NCI-H2227 treated with DMSO at 0.1 percent for 48 hours (cell line): ENCODE measurements at places on chromosomes 13 and 19.

GRCh38 chr13:70732611-70733010 lies 624.4 kb upstream of the KLHL1 start:
- DNase-seq, result no peak

DNA sequence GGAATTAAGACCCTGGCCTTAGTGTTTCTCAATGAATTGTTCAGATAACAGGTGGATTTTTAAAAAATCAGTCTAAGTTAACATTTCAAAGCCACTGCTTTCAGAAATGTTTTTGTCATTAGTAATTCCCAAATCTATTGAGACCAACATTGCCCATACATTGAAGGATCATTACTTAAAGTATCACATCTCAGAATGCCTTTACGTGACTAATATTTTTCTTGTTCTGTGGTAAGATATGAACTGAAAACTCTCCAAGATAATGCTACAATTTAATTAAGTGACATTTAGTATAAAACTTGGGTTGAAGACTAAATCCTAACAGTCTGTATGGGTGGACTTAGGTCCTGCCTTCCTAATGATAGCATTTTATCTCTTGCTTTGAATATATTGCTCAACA lies 59.4 kb upstream of the POSTN start:
- no peak for DNase-seq

DNA sequence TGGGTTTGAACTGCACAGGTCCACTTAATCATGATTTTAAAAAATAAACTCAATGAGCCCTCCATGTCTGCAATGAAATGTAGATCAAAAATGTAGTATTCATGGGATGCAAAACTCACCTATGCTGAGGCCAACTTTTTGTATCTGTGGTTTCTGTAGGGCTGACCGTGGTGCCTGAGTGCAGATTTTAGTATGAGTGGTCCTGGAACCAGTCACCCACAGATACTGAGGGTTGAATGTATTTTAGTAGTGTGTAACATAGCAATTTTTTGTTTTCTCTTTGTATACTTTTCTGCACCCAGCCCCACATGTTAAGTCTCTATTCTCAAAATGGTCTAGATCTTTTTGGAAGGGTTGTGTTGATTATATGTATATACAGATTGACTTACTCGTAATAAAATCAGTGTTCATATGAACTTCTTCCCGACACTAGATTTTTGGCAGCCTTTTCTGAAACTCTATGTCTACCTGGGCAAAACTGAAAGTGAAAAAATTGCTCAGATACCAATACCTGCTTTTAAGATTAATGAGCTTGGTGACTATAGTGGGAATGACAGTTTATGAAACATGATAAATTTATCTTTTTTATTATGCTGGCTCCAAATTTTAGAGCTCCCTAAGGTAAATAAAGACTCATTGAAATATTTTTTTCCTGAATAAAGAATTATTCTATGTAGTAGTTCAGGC lies 51.6 kb downstream of the DNAJC15 start:
- no peak for DNase-seq

DNA sequence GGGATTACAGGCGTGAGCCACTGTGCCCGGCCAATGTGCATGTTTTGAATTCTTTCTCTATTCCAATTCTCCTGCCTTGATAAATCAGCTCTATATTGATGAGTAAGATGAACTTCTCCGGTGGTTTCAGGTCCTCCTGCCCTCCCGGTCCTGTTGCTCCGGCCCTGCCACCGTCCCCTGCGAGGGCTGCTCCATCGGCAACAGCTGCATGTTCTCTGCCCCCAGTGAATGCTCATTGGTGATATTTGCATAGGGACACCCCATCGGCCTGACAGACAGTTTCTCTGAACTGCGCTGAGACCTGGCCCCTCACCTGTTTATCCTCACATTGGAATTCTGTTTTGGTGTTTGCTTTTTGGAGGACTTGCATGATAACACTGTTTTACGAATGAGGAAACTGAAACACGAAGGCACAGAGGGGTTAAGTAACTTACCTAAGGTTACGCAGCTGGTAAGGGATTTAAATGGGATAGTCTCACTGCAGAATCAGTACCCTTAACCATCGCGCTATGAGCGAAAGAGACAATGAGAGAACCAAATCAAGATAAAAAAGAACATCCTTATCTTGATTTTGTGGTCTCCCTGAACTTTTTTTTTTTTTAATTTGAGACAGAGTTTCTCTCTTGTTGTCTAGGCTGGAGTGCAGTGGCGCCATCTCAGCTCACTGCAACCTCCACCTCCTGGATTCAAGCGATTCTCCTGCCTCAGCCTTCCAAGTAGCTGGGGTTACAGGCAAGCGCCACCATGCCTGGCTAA lies 32.2 kb downstream of the ZNF557 start:
- DNase-seq, result no peak

GRCh38 chr13:63855457-63856118 lies 2439.9 kb upstream of the PCDH20 start:
- DNase-seq, result no peak

- DNase-seq, result no peak
Observed at GRCh38 chr13:114229506-114229905, 5.2 kb upstream of the CDC16 start.

- no peak for DNase-seq
Observed at GRCh38 chr13:30408319-30409101, 13.8 kb upstream of the UBE2L5 start.

- DNase-seq, result no peak
Observed at GRCh38 chr19:48822514-48822913, 11.7 kb upstream of the BCAT2 start.

- no peak for DNase-seq
Observed at GRCh38 chr13:30486230-30487074, 20.7 kb upstream of the HMGB1 start.

GRCh38 chr19:50772476-50772875 lies 2.2 kb downstream of the GPR32 start:
- no peak for DNase-seq

DNA sequence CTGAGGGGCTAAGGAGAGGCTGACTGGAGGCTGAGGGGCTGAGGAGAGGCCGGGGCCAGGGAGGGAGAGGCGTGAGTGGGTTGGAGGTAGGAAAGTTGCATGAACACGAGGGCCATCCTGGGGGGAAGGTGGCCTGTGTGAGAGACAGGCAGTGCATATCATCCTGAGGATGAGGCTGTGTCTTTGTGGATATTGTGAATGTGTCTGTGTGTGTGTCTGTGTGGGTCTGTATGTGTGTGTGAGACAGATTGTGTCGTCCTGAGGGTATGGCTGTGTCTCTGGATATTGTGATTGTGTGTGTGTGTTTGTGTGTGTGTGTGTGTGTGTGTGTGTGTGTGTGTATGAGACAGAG lies 422 bp downstream of the ZNF71 start:
- peak; percentile 82 for DNase-seq

DNA sequence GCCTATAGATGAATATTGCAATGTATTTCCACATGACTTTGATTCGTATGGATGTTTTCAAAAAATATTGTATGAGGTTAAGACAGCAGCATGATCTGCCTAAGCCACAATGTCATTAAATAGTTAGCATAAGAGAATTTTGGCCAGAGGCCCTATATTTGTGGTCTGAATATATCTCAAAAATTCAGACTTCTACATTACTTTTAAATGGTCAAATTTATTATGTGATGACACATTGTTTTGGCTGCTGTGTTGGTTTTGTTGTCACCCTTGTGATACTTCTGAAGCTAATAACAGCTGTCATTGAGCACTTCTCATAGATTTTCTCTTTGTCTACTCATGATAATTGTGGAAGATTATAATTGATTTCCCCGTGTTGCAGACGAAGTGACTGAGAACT lies 288.2 kb downstream of the MYO16 start:
- no peak for DNase-seq

GRCh38 chr19:49210108-49210900 lies 52.7 kb downstream of the TRPM4 start:
- DNase-seq, result no peak

DNA sequence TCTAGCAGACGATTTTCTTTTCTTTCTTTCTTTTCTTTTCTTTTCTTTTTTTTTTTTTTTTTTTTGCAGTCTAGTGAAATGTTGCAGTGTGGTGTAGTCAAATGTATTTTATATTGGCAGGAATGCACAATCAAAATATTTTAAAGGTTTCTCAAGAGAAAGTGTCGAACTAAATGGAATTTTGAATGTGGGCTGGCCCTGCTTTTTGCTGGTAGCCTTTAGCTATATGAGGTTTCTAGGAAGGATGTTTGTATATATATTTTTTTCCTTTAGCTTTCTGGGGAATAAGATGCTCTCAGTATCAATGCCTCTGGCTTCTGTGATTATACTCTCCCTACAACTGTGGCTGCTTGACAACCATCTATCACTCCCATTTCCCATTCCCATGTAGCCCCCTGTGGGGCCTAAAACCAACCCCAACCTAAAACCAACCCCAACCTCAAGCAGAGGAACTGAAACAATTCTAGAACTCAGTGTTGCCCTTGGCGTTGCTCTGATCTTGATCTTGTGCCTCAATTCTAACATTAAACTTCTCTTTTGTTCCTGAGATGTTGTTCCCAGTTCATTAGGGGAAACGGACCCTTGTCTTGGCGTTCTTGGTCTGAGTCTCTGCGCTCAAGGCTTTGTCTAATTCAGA lies 27.1 kb downstream of the CYSLTR2 start:
- DNase-seq, result no peak

GRCh38 chr13:64332048-64332447 lies 2898.1 kb downstream of the PCDH9 start:
- peak; percentile 0 for DNase-seq

DNA sequence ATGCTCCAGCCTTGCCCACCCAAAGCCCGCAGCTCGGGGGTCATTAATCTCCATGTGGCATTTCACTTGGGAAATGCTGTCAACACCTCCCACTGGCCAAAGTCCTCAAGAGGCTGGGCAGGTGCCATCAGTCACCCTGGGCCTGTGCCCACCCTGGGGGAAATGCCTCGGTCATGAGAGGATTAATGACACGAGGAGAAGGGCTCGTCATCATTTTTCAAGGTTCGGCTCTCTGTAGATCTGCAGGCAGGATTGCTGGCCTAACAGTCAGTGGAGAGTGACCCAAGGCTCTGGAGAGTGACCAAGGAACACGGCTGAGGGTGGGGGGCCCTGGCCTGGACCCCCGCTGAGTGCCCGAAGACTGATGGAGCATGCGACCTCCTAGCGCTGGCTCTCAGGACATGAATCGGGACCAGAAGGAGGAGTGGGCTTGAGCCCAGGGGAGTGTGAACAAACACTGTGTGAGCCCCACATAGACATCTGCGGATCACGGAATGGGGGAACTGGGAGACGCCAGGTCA lies 15.2 kb upstream of the KCTD15 start:
- no peak for DNase-seq

DNA sequence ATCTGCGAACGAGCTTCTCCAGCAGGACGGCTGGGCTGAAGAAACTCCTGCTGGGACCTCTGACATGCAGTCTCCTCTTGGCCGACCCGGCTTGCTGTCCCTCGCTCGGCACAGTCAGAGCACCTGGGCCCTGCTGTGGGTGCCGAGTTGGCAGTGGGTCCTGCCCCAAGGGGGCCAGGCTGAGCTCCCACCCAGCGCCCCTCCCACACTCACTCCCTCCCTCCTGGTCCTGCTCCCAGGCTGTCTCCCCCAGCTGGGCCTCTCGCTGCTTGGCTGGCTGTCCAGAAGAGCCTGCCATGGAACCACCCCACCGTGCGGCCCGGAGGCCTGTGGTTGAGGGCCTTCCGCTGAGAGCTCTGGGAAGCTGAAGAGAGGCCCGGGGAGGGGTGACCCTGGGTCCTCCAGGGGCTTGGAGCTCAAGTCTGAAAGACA lies 6.0 kb downstream of the AKT2 start:
- no peak for DNase-seq

DNA sequence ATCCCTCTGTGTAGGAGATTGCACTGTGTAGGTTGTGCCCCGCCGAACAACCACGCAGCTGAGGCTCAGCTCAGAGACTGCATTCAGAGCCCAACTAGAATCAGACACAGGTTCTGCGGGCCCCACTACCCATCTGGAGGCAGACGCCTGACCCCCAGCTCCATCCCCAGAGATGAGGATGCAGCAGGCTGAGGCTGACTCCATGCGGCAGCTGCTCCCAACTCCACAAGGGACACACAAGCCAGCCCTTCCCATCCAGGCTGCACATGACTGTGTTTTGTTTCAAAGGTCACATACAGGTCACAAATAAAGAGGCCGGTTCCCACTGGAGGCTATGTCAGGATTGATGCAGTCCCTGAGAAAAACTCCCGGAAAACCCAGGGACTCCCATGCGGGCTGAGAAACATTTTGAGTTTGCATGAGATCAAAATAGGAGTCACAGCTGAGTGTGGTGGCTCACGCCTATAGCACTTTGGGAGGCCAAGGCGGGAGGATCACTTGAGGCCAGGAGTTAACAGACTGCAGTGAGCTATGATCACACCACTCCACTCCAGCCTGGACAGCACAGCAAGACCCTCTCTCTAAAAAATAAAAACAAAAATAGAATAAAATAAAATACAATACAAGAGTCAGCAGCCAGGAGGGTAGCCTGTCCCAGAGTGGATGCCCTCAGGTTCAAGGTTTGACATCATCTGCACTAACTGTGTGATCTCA lies 14.0 kb downstream of the ELL start:
- no peak for DNase-seq

GRCh38 chr19:7535998-7536695 lies 630 bp downstream of the PNPLA6 start:
- DNase-seq, result no peak

DNA sequence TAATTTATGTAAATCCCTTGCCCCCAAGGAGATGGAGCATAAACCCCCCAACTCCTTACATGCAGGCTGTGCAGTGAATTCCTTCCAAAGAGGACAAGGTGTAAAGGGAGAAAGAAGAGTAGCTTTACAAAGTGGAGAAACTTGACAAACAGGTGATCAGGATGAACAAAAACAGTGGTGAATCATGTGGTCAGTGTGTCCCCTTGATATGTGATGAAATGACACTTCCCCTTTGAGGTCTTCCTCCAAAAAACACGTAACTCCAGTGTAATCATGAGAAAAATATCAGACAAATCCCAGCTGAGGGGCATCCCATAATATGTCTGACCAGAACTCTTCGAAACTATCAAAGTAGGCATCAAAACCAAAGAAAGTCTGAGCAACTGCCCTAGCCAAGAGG lies 29.5 kb upstream of the AKT2 start:
- DNase-seq, result no peak

DNA sequence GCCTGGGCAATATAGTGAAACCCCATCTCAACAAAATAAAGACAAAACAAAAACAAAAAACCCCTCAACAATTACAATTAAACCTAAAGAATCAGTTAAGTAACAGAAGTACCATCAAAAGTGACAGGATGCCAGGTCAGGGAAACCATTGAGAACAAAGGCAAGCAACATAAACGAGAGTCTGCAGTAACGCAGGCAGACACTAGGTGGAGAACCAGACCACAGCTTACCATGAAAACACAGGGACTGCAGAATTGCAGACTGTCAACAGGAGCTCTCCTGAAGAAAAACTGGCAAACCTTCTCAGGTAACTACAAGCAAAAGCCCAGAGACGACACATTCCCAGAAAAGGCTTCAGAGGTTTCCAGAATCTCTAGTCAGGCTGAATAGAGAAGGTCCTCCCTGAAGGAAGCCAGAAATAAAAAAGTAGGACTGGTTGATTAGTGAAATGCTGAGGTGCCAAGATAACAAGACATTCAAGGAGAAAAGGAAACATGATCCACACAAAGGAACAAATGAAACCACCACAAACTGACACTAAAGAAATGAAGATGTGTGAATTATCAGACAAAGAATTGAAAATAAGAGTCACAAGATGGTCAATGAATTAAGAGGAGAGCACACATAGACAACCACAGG lies 2.2 kb upstream of the ZNF665 start:
- DNase-seq, result peak; percentile 97
